Activated CD8-positive, alpha-beta T cell treated with anti-CD3 and anti-CD28 coated beads for 36 hours (primary cell): ENCODE measurements at places on chromosomes 11 and 22. TPM values are rescaled to one million over a fixed set of nuclear protein-coding genes. Genes with fewer than 3 reads are reported as not detected.

RAC2 gene
- 717 TPM for total RNA-seq

MS4A7 gene
- not detected for total RNA-seq

HTR3A gene
- not detected for total RNA-seq

C11orf52 gene
- total RNA-seq = not detected

MAP6 gene
- total RNA-seq = not detected

CALCA gene
- not detected for total RNA-seq

- peaks cover 2% of the 10 kb centered on the region for H3K4me1 ChIP-seq
- H3K27me3 ChIP-seq = peaks cover 17% of the 10 kb centered on the region
- H3K4me3 ChIP-seq = no peak overlapping the region
- H3K36me3 ChIP-seq = no peaks in the 10 kb centered on the region
- peak; percentile 18 for DNase-seq
Observed at GRCh38 chr11:32259641-32260081, 168.8 kb downstream of the RCN1 start.

GRCh38 chr11:129315781-129316579 lies 59.7 kb upstream of the BARX2 start:
- H3K4me3 ChIP-seq = no peak overlapping the region
- H3K27me3 ChIP-seq = no peaks in the 10 kb centered on the region
- no peak for DNase-seq
- no peak overlapping the region for H3K27ac ChIP-seq
- no peaks in the 10 kb centered on the region for H3K36me3 ChIP-seq

- peaks cover 7% of the 10 kb centered on the region for H3K27me3 ChIP-seq
- H3K36me3 ChIP-seq = no peaks in the 10 kb centered on the region
- H3K4me3 ChIP-seq = no peak overlapping the region
- H3K27ac ChIP-seq = no peak overlapping the region
- peak; percentile 83 for DNase-seq
Observed at GRCh38 chr22:45577746-45578523, 75.3 kb downstream of the FBLN1 start.

DNA sequence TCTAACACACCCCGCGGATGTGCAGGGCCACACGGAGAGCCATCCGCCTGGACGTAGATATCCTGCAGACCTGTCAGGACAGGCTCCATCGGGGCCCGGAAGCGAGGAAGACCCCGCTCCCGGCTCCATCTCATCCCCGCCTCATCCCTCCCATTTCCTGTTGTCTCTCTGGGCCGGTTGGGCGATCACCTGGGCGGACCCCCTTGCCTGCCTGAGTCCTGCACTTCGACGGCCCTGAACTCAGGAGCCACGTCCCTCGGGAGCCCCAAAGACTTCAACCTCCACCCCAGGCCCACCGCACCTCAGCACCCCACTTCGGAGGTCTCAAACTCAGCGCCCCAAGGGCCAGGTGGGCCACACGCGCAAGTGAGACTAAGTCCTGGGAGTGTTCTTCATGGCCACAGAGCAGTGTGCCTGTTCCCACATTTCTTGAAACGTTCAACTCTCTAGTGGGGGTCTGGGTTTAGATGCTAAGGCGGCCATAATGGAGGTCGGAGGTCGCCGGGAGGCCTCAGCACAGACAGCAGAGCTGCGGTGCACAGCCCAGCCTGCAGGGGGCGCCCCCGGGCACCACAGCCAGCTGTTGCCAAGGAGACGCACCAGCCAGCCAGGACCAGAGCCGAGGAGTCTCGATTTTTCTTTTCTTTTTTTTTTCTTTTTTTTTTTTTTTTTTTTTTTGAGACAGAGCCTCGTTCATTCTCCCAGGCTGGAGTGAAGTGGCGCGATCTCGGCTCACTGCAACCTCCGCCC lies 26.0 kb upstream of the FADD start:
- H3K27ac ChIP-seq = no peak overlapping the region
- peak; percentile 73 for DNase-seq
- H3K27me3 ChIP-seq = no peaks in the 10 kb centered on the region
- H3K4me1 ChIP-seq = no peaks in the 10 kb centered on the region

DNA sequence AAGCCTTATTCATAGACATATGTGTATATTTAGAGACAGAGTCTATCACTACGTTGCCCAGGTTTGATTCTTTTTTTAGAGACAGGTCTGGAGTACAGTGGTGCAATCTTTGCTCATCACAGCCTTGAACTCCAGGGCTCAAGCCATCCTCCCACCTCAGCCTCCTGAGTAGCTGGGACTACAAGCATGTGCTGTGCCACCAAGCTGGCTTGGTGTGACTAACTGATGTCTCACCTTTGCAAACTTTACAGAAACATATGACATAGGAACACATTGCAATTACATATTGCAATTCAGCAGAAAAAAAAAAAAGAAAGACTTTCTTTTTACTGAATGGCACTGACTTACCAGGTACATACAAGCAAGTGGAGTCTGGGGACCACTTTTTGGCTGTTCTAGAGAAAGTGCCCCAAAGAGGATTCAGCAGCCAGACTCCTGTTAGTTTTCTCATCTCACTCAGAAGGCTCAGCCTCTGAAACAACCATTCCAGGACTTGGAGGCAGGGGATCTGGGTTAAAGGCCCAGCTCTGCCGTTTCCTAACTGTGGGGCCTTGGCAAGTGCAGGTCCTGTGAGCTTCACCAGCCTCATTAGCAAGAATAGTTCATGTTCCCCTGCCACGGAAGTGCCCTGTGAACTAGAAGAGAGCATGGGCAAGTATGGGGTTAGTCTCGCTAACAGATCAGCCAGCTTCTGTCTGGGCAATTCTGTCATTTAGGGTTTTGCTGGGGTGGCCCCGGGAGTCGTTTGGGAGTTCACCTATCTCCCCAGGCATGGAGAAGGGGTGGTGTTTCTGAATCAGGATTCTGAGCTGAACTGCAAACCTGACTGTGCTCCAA lies 11.3 kb upstream of the NFAM1 start:
- H3K27ac ChIP-seq = peak overlapping the region; percentile 86
- H3K4me3 ChIP-seq = peak overlapping the region; percentile 68
- no peaks in the 10 kb centered on the region for H3K36me3 ChIP-seq

GRCh38 chr11:78926633-78927338 lies 352.1 kb upstream of the NARS2 start:
- H3K36me3 ChIP-seq = no peaks in the 10 kb centered on the region
- H3K4me3 ChIP-seq = no peak overlapping the region
- no peaks in the 10 kb centered on the region for H3K4me1 ChIP-seq
- no peak overlapping the region for H3K27ac ChIP-seq
- no peak for DNase-seq

GRCh38 chr11:128917144-128917724 lies 25.4 kb downstream of the TP53AIP1 start:
- no peak overlapping the region for H3K27ac ChIP-seq

- H3K4me3 ChIP-seq = no peak overlapping the region
- H3K36me3 ChIP-seq = peaks cover 26% of the 10 kb centered on the region
- no peaks in the 10 kb centered on the region for H3K27me3 ChIP-seq
- H3K4me1 ChIP-seq = no peaks in the 10 kb centered on the region
- DNase-seq = no peak
Observed at GRCh38 chr11:10503777-10504480, 37.1 kb downstream of the RNF141 start.

DNA sequence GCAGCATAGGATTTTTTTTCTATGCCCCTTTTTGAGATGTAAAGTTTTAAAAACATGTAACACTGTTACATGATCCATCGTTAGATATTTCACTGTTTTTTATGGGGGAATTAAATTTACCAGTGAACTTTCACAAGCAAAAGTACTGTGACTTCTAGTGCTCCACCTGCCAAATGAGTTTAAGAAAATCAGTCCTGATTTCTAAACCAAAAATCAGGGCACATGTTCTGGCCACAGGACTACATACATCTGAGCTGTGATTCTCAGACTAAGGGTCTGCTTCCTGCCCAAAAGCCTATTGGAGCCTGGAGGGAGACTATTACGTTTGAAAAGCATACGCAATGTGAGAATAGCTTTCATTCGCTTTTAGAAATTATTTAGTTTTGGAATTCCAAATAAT lies 22.5 kb downstream of the TMPRSS13 start:
- H3K4me1 ChIP-seq = peaks cover 17% of the 10 kb centered on the region
- no peaks in the 10 kb centered on the region for H3K36me3 ChIP-seq
- no peak overlapping the region for H3K4me3 ChIP-seq
- no peak overlapping the region for H3K27ac ChIP-seq
- H3K27me3 ChIP-seq = no peaks in the 10 kb centered on the region
- DNase-seq = no peak

GRCh38 chr11:131684111-131685060 lies 314.0 kb downstream of the NTM start:
- peaks cover 9% of the 10 kb centered on the region for H3K27me3 ChIP-seq
- no peak for DNase-seq
- H3K4me1 ChIP-seq = no peaks in the 10 kb centered on the region
- H3K4me3 ChIP-seq = no peak overlapping the region
- H3K36me3 ChIP-seq = no peaks in the 10 kb centered on the region

- H3K36me3 ChIP-seq = no peaks in the 10 kb centered on the region
Observed at GRCh38 chr11:102625177-102625576, at the start of gene MMP20. Gene MMP20, minus strand, starts transcription at chr11:102625332. Its CDS starts 13 bp downstream, at chr11:102625319.

DNA sequence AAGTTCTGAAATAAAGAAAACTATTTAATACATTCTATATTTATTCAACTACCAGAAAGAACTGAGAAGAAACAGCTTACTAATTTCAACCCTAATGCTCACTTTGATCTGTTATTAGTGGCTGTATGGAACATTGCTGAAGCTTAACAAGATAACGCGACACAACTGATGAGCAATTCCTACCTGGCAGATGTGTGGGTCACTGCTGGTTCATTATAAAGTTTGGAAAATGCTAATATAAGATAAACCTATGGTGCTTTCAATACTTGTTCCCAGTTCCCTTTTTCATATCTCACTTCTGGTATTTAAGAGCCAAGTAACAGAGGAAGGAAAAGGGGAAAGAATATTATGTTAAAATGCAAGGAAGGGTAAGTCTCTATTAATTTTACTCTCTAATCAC lies 10.5 kb downstream of the CTSC start:
- H3K36me3 ChIP-seq = peaks cover 90% of the 10 kb centered on the region
- H3K27ac ChIP-seq = peak overlapping the region; percentile 47
- H3K4me3 ChIP-seq = no peak overlapping the region
- DNase-seq = no peak
- H3K4me1 ChIP-seq = peaks cover 77% of the 10 kb centered on the region
- no peaks in the 10 kb centered on the region for H3K27me3 ChIP-seq

GRCh38 chr11:124176925-124177715 lies 6.0 kb upstream of the OR10D3 start:
- no peak overlapping the region for H3K27ac ChIP-seq
- peaks cover 7% of the 10 kb centered on the region for H3K27me3 ChIP-seq
- no peaks in the 10 kb centered on the region for H3K4me1 ChIP-seq
- no peaks in the 10 kb centered on the region for H3K36me3 ChIP-seq
- no peak overlapping the region for H3K4me3 ChIP-seq

DNA sequence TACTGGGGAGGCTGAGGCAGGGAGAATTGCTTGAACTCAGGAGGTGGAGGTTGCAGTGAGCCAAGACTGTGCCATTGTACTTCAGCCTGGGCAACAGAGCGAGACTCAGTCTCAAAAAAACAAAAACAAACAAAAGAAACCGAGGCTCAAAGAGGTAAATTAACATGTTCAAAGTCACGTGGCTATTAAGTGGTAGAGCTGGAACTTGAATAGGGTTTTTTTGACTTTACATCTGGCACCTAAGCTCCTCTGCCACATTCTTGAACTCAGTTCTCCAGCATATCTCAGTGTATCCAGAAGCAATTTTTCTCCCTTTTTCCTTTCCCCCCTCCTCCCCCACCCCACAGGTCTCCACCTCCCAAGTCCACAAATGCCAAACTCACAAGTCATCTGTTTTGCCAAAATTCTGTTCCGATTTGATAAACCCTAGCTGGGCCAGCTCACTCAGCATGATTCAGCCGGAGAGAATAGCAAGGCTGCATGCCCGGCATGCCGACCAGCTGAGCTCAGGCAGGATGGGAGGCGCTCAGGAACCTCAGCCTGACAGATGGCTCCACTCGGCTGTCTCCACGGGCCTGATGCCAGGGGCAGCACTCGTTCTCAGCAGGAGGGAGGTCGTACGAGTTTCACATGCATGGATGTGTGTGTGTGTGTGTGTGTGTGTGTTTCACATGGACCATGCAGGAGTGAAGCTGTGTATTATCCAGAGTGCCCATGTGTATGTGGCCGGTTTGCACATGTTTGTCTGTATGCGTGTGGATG lies 63.2 kb upstream of the RRAS2 start:
- H3K4me1 ChIP-seq = peaks cover 16% of the 10 kb centered on the region
- H3K27me3 ChIP-seq = no peaks in the 10 kb centered on the region
- H3K27ac ChIP-seq = no peak overlapping the region
- no peaks in the 10 kb centered on the region for H3K36me3 ChIP-seq

- H3K27me3 ChIP-seq = peaks cover 9% of the 10 kb centered on the region
- no peak overlapping the region for H3K4me3 ChIP-seq
- no peak for DNase-seq
- no peaks in the 10 kb centered on the region for H3K36me3 ChIP-seq
Observed at GRCh38 chr11:31875866-31876560, 64.9 kb upstream of the PAX6 start.
